Retinal pigment epithelial cell (primary cell): ENCODE measurements at places on chromosomes 4 and X.

DNA sequence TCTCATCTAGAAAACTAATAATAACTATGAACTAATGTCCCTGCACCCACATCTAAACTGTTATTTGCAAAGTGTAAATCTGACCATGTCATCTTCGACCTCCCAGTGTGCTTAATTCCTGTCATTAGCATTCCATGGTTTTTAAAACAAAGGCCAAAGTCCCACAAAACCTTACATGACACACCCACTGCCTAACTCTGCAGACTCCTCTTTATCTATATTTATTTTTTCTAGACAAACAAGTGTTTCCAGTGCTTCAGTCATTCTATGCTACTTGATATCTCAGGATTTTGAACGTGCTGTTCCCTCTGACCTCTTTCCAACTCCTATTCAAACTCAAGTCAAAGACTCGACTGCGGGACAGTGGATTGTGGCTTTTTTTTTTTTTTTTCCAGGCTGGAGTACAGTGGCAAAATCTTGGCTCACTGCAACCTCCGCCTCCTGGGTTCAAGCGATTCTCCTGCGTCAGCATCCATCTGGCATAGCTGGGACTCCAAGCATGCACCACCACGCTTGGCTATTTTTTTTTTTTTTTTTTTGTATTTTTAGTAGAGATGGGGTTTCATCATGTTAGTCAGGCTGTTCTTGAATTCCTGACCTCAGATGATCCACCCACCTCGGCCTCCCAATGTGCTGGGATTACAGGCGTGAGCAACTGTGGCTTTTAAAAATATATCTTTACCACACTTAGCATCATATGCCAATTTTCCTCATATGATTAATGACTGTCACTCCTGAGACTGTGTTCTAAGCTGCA is 1511.0 kb downstream of the ARAP2 start:
- DNase-seq = no peak

- DNase-seq = no peak
Measured at GRCh38 chrX:12741416-12741815, 49.8 kb upstream of the PRPS2 start.

GRCh38 chr4:10619220-10619619 is 65.3 kb downstream of the CLNK start:
- peak; percentile 41 for DNase-seq

- no peak for DNase-seq
Measured at GRCh38 chrX:33285550-33285949, 74.2 kb upstream of the DMD start.

GRCh38 chrX:63350465-63350877 is 661 bp downstream of the SPIN4 start:
- DNase-seq = no peak
